Cerebellum (tissue), 4 donors: ENCODE measurements at places on chromosomes 2 and 18. TPM values are rescaled to one million over a fixed set of nuclear protein-coding genes. Genes with fewer than 3 reads are reported as not detected.

DNA sequence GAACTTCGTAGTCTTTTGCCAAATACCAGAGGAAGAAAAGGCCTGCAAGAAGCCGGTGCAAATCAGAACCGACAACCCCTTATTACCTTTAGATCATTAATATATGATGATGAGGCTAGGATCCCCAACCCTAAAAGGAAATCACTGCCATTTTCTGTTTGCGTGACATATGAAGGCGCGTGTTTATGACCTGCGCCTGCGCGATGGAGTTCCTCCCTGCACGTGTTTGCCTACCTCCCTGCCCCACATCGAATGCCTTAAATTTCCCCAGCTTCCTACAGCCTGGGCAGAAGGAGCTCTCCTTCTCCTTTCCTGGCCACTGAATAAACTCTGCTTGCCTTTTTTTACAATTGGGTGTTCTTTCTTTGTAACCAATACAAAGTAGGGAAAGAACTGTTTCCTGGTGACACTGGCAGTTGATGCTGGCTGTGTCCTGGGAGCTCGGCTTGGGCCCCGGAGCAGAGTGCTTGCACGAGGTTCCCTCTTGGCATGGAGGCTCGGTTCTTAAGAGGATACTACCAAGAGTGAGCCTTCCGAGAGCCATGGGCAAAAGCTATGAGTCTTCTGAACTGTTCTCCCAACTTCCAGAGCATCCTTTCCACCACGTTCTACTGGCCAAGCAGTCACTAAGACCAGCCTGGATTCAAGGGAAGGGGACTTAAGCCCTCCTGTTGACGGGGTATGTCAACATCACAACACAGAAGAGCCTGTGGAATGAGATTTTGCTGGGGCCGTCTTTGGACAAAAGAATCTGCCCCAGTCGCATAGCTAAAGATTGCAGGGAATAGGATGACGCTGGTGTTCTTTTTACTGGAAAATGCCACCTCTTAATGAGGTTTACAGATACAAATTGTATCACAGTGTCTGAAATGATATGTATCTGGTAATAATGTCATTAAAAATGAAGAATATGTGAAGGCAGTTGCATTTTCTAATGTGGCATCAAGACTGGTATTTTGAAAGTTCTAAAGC lies 179.8 kb downstream of the SH3BP4 start:
- no peak for DNase-seq

- no peak for DNase-seq
Measured at GRCh38 chr2:26067980-26068507, 34.2 kb downstream of the RAB10 start.

GRCh38 chr2:17757321-17757720 lies 3.4 kb downstream of the GEN1 start:
- DNase-seq, result no peak

DNA sequence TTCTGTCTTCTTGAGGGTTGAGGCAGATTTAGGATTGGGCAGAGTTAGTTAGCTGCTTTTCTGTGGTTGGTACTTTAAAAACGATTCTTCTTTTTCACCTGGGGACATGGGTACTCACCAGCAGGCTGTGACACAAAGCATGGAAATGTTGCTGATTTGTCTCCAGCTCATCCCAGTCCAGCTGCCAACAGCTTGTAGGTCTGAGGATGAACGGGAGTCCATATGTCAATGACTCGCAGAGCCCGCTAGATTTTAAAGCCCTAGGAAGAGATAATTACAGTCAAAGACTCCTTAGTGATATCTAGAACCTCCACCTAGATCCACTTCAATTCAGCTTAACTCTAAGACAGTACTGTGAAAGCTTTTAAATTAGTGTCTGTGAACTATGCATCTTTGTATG lies 20.8 kb downstream of the DOK1 start:
- no peak for DNase-seq

DNA sequence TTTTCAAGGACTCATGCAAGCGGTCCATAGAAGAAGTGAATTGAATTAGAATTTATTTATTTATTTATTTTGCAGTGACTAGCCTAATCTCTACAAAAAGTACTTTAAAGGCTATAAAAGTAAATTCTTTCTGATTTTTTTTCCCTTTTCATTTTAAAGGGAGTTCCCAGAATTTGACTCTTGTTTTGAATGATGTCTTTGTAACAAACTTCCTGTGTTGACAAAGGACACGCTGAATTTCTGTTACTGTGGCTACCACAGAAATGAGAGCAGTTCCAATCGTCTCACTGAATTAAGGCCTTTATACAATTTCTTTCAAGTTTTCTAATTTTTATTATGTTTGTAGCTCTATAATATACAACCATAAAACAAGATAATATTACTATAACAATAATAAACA lies 46.3 kb upstream of the LPIN2 start:
- no peak for DNase-seq

DNA sequence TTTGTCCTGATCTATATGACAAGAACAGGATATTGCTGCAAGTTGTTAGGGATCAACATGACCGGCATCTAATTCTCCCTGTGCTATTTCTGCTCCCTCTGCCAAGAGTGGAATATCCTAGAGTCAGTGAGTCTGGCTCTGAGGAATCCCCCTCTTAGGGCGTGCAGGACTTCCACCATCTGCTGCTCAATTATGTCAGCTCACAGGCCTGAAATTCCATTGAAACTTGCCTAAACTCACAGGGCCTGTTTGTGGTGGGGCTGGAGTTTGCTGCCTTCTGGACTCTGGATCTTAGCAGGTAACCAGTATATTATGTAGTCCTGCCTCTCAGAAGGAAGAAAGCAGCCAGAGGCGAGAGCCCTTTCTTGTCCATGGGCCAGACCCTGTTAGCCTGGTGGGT lies 323.0 kb downstream of the TSN start:
- no peak for DNase-seq

GRCh38 chr18:36735130-36735529 lies 93.7 kb downstream of the TPGS2 start:
- DNase-seq, result no peak

- peak; percentile 36 for DNase-seq
Measured at GRCh38 chr2:161981679-161982250, 92.2 kb downstream of the DPP4 start.

DNA sequence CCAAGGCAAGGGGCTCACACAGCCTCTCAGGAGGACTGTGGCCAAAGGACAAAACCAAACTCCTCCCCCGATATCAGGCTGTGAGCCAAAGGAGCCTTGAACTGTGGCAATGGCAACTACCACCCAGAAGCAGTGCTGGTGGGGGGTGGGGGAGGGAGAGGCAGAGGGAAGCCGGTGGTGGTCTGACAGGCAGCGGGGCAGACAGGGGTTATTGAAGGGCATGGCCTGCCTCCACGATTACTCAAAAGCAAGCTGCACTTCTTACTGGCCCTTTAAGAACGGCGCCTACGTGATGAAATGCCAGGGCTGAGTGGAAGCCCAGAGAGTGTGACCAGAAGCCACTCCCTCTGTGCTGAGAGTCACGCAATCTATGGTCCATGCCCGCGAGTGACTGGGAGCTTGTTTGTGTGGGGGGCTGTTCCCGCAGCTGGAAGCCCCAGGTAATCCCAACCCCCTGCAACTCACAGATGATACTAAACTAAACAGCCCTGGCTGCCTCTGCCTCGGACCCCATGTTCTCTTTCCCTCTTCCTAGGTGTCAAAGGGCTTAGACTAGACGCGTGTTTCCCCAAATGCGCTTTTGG lies 128.2 kb upstream of the CXCR4 start:
- DNase-seq, result no peak

GRCh38 chr2:230827774-230828271 lies 36.9 kb upstream of the ITM2C start:
- DNase-seq, result no peak

DNA sequence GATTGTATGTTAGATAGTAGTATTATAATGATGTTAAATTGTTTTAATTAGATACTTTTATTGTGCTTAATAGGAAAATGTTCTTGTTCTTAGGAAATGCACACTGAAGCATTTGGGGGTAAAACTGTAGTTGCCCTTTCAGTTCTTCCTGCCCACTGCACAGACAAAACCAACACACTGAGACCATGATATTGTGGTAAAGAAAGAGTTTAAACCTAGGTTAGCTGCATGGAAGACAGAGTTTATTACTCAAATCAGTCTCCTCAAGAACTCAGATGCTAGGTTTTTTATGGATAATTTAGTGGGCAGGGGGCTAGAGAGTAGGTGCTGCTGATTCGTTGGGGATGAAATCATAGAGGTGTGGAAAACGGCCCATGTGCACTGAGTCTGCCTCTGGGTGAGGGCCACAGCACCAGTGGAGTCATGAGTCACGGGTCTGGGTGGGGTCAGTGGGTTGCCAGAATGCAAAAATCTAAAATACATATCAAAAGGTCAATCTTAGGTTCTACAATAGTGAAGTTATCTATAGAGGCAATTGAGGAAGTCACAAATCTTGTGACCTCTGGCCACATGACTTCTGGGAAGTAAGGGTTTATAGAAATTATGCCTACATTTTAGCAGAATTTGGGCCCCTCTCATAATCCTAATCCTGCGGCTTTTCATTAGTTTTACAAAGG lies 283.4 kb upstream of the FBXO11 start:
- no peak for DNase-seq

DNA sequence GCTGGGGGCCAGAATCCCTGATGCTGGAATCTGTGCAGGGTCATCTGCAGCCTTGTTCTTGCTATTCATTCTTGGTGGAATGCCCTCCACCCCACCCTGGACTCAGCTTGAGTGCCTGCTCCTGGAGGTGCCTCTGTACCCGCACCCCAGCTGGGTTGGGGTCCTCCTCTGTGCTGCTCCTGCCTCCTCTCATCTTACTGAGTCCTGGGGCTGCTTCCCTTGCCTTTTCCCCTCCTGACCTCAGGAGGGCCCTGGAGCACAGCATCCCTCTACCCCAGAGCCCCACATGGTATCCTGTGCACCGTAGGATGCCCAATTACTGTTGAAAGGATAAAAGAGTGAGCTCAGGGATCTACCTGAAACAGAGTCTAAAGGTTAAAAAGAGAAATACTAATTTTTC lies 81.6 kb downstream of the CIB4 start:
- DNase-seq, result no peak

GRCh38 chr18:74528478-74528877 lies 5.8 kb upstream of the CNDP1 start:
- no peak for DNase-seq

- no peak for DNase-seq
Measured at GRCh38 chr2:83859553-83859952, 599.5 kb downstream of the SUCLG1 start.

- DNase-seq, result no peak
Measured at GRCh38 chr2:38164881-38165280, 88.9 kb upstream of the CYP1B1 start.

DNA sequence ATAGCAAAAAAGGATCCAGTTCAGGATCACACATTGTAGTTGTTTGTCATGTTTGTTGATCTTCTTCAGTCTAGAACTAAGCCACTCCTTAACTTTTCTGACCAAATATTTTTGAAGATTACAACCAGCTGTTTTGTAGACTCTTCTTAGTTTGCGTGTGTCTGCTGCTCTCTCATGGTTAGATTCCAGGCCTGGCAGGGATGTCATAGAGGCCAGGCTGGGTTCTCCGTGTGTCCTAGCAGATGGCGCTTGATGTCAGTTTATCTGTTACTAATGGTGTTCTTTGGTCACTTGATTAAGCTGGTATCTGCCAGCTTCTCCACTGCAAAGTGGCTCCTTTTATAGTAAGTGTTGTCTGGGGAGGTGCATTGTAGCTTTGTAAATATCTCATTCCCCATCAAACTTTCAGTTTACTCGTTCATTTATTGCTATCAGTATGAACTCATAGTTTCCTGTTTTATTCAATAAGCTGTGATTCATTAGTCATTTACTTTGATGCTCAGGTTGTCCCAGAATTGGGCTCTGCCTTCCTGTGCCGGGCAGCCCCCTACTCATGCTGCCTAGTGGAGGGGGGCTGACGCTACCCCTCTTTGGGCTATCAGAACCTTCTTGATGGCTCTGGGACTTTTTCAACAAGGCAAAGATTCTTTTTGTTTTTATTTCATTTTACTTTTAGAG lies 42.1 kb downstream of the GRHL1 start:
- DNase-seq, result peak; percentile 48

GRCh38 chr2:142871396-142871795 lies 6.1 kb upstream of the KYNU start:
- no peak for DNase-seq

GRCh38 chr2:46371854-46372253 lies 74.6 kb downstream of the EPAS1 start:
- DNase-seq, result no peak

DNA sequence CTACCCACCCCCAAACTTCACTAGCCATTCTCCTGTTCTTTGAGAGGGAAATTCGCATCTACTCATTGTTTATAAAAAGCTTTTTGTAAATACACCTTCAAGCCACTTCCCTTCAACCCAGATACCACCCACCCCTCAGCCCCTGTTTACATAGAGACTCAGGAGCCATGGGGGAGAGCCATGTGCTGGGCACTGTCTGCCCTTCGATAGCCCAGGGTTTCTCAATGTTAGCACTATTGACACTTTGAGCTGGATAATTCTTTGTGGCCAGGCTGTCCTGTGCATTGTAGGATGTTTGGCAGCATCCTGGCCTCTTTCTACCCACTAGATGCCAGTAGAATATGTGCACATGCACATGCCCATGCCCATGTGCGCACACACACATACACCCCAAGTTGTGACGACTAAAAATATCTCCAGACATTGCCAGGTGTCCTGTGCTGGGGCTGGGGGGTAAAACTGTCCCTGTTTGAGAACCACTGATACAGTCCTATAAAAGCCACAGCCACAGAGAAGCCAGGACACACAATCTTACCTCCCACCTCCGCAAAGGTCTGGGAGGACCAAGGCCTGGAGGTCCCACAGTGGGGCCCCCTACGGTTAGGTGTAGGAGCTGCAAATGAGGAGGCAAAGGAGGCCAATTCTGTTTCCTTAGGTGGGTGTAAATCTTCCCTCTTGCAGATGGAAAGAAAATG lies 44.5 kb upstream of the ASPRV1 start:
- DNase-seq, result no peak

DNA sequence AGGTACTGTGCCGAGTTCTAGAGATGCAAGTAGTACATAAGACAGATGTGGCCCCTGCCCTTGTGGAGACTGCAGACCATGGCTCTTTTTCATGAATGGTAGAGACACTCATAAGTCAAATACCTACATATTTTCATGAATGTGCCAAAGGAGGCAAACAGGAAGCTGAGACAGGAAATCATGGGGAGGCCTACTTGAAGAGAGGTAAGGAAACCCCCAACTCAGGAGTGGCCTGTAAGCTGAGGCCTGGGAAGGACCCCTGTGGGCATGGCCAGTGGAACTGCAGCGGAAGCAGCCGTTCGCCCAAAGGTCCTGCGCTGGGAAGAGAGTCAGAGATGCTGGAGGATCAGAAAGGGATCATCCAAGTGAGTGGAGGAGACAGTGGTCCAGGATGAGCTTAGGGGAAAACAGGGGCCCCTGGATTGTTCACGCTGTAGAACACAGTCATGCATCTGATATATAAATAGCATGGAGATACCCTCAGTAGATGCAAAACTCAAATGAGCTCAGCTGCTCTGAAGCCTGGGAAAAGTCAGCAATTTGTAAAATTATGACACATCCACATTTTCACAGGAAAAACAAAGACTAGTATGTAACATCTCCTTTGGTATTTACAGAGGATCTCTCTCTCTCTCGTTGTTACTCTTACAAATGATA lies 228.9 kb downstream of the NEDD4L start:
- no peak for DNase-seq

Gene RPRM
- total RNA-seq, result 7.0 TPM

Gene TFCP2L1
- 0.45 TPM for total RNA-seq

Gene APLF
- total RNA-seq, result 3.1 TPM

Gene NT5C1B
- total RNA-seq, result 0.09 TPM

Gene ABCA12
- 0.09 TPM for total RNA-seq

Gene NCK2
- total RNA-seq, result 38.6 TPM

Gene ERICH2
- not detected for total RNA-seq

Gene SLC9A2
- total RNA-seq, result 0.36 TPM

Gene ST6GAL2
- 139 TPM for total RNA-seq

Gene CTAGE1
- not detected for total RNA-seq

Gene AGXT
- total RNA-seq, result not detected

Gene GKN1
- not detected for total RNA-seq

Gene FEV
- not detected for total RNA-seq

Gene LAMA3
- 4.9 TPM for total RNA-seq
